ENCODE measurements at places on chromosomes 16 and 17.
A peak's percentile ranks its signal among the peaks of the same experiment; 100 is the strongest.

GRCh38 chr17:231966-232807, 50.7 kb upstream of the DOC2B start:
- DNase-seq, result no peak

DNA sequence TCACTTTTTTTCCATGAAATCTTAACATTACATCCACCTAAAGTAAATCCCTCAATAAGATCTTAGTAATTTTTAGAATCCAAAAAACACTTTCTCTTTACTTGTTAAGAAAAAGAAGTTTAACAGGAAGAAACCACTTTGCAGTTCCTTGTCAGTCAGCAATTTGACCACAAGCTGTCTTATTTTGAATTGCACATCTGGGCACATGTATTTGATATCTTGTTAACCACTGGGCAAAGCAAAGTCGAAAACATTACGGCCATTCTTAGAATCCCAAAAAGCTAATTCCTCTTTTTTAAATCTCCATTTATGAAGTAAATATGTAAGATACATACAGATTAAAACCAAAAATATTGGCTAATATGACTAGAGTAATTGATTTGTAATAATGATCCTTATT, 1.1 kb downstream of the ABCA10 start:
- no peak for DNase-seq

DNA sequence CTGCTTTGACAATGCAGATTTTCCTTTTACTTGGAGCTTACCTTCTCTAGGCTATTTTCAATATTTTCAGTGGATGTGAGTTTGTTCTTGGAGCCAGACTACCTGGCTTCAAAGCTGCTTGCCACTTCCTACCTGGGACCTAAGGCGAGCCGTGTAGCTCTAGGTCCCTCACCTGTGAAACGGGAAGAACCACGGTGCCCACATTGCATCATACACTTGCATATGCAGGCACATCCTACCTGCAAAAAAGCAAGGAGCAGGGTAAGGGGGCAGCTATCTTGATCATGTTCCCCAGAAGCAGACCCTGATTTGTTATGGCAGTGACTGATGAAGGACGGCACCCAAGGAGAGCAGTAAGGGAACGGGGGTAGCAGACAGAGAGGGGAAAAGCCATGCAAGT, 27.0 kb upstream of the MPRIP start:
- DNase-seq, result no peak

- DNase-seq, result no peak
These were observed 6.2 kb downstream of the PCGF2 start for GRCh38 chr17:38741921-38742410.

DNA sequence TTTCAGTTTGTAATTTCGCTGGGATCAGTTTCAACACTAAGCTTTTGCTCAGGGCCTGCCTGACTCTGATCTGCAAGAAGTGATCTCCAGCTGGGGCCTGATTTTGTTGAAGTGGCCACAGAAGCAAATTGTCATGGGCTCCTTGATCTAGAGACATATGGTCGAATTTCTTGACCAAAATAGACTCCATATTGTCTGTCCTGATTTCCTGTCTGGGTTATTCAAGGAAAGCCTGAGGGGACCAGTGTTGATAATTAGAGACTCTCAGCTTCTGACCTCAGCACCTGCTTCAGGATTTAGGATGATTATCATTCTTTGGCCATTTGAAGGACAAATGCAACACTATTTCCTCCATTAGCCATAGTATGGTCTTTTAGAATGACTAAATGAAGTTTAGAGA, 48.9 kb upstream of the MSI2 start:
- no peak for DNase-seq

DNA sequence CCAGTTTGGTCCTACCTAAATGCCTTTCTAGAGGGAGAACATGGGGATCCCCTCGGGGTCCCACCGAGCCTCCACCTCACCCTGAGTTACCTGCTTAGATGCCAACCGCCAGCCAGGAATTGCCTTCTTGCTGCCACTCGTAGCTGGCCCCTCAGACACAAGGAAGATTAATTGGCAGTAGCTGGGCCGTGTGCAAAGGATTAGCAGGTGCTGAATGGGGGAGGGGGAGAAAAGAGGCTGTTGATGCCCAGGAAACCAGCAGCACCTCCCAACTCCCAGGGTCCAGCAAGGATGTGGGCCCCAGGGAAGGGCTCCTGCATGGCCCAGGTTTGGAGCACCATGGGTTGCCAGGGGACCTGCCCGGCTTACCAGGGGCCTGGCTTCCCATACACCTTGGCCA, at the start of gene CNGB1:
Gene CNGB1 (minus strand): TSS at position 159 of the 400 bp plus-strand sequence. CDS start 3,842 bp downstream, outside the sequence.
- no peak for DNase-seq

- DNase-seq, result no peak
These were observed 131.3 kb downstream of the NLK start for GRCh38 chr17:28173801-28174200.

- DNase-seq, result no peak
These were observed 110.2 kb upstream of the CPHXL start for GRCh38 chr16:75836347-75837010.

- no peak for DNase-seq
These were observed 26.5 kb upstream of the STH start for GRCh38 chr17:45972531-45972930.

DNA sequence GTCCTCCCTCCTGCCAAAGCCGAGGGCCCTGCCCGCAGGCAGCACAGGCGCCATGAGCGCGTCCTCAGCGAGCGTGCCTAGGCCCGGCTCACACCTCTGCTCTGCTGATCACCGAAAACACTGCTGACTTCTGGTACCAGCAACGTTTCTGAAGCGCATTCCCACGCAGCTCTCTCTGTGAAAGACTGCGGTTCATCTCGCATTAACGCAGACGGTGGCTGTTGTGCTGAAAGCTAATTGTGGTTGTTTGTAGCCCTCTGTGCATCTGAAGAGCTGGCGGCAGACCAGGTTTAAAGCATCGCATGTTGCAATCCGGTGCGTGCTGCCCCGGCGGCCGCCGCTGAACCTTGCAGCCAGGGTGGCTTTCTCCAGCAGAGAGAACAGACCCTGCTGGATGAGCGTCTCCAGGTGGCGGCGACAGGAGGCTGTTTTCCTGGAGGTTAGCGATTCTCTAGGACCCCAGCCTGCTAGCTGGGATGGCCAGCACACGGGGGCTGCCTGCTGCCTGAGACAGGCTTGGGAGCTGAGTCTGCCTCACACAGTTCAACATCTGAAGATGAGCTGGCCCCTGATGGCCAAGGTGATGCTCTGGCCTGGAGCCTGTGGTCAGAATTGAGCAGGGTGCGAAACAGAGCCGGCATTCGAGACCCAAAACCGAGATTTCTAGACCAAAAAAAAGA, 49.8 kb upstream of the CHMP6 start:
- no peak for DNase-seq

GRCh38 chr16:68356249-68356918, 45.6 kb downstream of the PRMT7 start:
- no peak for DNase-seq

- DNase-seq, result no peak
These were observed 96.8 kb downstream of the GSG1L start for GRCh38 chr16:27966756-27967155.

DNA sequence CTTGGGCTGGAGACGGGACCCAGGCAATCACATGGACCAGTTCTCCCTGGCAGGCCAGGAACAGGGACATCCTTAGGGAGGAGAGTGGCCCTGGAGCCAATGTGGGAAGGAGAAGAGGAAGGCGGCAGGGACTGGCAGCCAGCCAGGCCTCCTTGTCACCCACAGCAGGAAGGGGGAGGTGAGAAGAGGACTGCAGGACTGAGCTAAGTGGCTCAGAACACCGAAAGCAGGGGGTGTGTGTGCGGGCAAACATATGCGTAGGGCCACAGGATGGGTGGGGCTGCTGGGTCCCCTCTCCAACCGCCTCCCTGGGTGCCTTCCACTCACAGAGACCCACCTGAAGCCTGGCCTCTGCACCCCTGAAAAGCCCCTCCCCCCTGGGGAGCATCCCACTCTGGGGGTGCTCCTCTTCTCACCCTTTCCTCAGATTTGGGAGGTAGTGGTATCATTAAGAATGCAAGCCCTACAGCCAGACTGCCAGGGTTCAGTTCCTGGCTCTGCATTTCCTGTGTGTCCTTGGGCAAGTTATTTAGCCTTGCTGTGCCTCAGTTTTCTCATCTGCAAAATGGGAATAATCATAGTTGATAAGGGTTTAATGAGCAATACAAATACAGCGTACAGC, 8.1 kb downstream of the PNMT start:
- peak; percentile 20 for DNase-seq

DNA sequence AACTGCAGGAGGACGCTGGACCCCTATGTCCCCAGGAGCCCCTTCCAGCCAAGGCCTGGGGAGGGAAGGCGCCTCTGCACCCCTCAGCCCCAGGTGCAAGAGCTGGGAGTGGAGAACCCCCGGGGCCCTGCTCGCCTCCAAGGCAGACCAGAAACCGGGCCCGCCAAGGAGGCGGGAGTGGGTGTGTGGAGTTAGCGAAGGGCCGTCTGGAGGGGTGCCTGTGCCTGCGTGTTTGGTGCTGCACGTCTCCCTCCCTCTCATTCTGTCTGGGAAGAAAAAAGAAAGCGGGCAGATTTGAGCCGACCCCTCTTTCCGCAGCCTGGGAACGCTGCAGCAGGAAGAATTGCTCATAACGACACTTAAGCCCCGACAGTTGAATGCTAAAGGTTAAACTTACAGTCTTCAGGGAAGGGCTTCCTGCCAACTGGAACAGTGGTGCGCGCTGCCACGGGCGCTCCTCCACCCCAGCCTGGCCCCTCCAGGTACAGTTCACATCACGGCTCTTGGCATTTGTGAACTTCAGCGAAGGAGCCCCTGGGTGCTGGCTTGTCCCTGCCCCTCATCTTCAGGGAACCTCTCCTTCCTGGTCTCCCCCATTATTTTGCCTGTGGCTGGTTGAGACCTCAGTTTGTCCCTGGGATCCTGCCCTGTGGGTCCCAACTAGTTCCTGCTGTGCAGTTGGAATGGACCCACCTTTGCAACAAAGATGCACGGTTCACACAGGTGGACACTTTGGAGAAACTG, 19.2 kb upstream of the ZFHX3 start:
- no peak for DNase-seq

GRCh38 chr17:77072670-77073069, 68.1 kb upstream of the SEC14L1 start:
- DNase-seq, result no peak

DNA sequence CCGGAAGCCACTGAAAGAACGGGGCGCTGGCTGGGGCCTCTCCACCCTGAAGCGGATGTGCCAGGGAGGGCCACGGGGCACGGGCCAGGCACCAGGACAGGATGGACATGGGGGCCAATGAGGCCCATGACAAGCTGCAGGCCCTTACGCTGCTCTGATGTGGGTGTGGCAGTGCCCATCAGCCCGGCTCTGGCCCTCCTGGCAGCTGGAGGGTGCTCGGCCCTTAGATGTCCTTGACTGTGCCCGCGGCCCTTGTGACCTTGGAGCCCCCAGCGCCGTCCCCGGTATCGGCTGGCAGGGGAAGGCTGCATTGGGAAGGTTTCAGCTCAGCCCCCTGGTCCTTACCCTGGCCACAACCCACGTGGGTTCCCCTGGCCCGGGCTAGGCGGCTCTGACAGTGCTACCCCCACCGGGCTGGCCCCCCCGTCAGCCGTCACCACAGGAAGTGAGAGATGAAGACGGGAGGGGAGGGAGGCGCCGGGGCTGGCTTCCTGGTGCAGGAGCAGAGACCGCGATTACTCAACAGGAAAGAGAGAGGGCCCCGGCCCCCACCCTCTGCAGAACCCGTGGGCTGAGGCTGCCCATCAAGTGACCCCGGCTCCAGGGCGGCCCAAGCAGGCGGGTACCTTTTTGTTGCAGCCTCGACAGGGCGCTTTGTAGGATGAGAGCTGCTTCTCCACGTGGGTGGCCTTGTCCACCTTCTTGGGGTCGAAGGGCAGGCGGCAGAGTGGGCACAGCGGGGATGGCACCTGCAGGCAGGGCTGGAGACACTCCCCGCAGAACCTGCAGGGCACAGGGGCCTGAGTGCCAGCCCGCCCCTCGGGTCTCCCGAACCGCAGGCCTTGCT, 5.3 kb downstream of the RNF166 start:
- DNase-seq, result peak; percentile 90

- no peak for DNase-seq
These were observed 11.0 kb upstream of the ROGDI start for GRCh38 chr16:4813251-4814003.

DNA sequence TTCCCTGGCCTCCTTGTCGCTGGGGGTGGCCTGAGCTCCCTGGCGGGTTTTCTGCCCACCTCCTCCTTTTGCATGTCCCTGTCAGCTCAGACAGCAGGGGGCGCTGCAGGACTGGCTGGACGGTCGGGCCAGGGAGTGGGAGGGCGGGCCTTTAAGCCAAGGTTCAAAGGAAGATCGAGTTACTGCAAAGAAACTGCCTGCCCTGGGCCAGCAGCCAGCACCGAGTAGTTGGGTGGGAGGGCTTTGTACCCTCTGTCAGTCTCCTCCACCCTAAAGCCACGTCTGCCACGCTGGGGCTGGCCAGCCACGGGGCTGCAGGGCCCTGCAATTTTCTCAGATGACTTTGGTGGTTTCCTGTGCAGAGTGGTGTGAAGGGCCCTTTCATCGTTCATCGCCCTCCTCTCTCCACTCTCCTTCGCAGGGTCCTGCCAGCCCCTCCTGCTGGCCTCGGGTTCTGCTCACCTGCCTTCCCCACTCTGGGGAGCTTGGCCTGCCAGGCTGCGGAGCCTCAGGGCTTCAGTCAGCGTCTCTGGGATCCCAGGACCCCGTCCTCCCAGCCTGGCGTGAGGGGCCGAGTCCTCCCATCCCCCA, 12.3 kb downstream of the GPR142 start:
- DNase-seq, result peak; percentile 71

GRCh38 chr17:71203953-71204352, 916.9 kb upstream of the SOX9 start:
- DNase-seq, result no peak

- DNase-seq, result no peak
These were observed 91.4 kb upstream of the CCL2 start for GRCh38 chr17:34163646-34164045.

DNA sequence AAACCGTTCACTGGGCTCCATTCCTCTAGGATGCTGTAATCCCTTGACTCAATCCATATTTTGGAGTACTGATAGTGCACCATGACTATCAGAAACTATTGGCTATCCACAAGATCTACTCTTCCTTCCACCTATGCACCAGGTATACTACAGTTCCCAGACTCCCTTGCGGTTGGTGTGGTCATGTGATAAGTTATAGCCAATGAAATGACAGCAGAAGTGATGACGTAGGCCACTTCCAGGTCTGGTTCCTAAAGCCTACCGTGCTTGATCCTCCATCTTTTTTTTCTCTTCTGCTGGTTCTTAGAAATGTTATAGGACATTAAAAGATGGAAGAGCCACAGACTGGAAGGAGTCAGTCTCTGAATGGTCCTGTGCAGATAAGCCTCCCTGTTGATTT, 278.8 kb upstream of the C16orf82 start:
- no peak for DNase-seq

Data from NK-92 treated with Interleukin-12 subunit alpha and Interleukin-12 subunit beta, amount 100 ng/mL, for 24 hours (cell line).